Substantia nigra (tissue), 51 donors: ENCODE measurements at places on chromosomes 11 and 22.

- DNase-seq = no peak
These were observed 28.3 kb upstream of the SOX10 start for GRCh38 chr22:38012604-38013072.

GRCh38 chr11:14657841-14658240, 14.2 kb downstream of the PDE3B start:
- no peak for DNase-seq

DNA sequence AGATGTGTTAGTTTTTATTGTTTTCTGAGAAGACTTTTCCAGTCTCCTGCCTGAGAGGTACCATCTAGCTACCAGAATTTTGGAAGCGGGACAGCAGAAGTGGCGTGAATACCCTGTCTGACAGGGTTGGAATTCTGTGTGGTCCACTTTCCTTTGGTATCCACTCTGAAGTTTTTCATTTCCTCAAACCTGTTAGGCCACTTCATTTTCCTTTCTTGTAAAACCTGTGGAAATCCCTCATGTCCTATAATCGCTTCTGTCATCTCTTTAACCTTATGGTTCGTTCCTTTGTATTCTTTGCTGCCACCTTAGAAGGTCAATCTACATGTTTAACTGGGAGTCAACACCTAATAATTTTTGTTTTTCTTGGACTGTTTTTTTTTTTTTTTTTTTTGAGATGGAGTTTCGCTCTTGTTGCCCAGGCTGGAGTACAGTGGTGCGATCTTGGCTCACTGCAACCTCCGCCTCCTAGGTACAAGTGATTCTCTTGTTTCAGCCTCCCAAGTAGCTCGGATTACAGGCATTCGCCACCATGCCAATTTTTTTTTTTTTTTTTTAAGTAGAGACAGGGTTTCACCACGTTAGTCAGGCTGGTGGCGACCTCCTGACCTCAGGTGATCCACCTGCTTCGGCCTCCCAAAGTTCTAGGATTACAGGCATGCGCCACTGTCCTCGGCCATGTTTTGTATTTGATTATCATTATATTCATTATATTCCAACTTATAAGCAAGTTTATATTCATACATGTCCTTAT, 7.1 kb downstream of the SFI1 start:
- DNase-seq = no peak

GRCh38 chr11:129881570-129882170, 13.7 kb downstream of the NFRKB start:
- no peak for DNase-seq

DNA sequence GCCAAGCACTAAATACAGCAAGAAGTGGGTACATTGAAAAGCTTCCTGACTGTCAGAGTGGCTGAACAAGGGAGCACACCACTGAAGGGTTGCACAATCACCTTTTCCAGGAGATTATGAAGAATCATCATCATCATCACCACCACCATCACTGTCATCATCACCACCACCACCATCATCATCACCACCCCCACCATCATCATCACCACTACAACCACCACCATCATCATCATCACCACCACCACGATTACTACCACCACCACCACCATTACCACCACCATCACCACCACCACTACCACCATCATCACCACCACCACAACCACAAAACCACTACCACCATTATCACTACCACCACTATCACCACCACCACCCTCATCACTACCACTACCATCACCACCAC, 147.9 kb upstream of the TBCEL start:
- no peak for DNase-seq

DNA sequence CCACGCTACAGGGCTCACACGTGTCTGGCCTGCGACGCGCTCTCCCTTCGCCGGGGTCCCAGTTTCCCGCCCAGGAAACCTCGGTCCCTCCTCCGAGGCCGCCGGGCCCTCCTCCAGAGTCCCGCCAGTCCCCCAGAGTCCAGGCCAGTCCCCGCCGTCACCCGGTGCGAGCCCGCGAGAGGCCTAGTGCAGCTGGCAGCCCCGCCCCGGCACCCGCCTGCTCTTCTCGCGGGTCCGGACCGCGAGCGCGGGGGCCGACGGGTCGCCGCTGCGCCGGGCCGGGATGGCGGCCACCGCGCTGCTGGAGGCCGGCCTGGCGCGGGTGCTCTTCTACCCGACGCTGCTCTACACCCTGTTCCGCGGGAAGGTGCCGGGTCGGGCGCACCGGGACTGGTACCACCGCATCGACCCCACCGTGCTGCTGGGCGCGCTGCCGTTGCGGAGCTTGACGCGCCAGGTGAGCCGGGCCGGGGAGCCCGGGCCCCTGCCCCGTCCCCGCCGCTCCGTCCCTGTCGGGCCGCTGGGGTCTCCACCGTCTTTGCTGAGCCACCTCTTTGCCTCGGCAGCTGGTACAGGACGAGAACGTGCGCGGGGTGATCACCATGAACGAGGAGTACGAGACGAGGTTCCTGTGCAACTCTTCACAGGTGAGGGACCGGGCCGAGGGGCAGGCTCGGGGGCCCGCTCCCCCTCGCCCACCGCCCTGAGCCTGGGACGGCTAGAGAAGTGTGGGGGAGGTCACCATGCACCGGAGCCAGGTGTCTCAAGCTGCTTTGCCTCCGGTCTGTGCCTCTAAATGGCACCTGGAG, at the start of gene PTPMT1:
Gene PTPMT1, plus strand, starts transcription at position 260 of the 809 bp plus-strand sequence. Its CDS starts 24 bp downstream, at position 284.
- DNase-seq = peak; percentile 19

DNA sequence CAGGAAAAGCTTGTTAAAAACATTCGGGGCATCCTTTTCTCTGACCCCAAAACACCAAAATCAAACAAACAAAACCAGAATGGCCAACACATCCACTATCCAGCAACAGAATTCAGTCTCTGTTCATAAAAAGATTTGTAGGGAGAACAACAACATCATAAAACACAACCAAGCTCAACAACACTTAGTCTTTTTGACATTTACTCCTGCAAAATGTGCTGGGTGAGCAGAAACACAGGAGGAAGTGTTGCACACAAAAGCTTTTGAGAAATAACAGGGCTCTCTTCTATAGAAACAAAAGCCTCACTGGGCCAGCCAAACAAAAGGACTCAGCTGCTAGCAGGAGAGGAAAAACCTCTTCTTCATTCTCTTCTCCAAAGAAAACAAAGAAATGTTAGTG, 736.0 kb upstream of the CCDC90B start:
- DNase-seq = no peak

GRCh38 chr11:111194860-111195568, 50.5 kb upstream of the POU2AF2 start:
- DNase-seq = no peak

GRCh38 chr22:39327995-39328754, 8.8 kb upstream of the RPL3 start:
- no peak for DNase-seq

DNA sequence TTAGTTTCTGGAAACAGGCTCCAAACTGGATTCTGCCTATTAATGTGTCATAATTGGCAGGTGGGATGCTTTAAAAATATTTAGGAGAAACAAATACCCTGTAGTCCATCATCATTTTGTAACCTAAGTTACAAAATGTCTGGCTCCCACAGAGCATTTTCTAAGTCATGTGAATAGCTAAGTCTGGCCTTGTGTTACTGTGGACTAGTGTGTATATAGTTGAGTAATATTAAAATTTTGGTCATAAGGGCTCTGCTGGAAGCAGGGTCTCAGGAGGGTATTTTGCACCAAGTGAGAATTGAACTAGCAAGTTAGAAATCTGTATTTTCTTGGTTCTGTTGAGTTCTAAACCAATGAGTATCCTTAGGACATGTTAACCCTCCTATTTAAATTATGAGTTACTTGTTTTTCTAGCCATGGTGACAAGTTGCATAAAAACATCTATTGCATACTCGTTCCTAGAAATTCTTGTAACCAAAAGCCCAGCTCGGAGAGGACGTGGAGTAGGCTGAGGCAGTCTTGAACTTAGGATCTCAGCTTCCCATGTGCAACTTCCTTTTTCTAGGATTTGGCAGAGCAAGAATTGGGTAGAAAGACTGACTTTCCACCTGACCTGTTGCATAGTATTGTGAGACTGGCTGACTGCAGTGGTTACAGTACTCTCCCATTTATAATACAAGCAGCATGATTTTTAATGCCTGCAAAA, 5.4 kb downstream of the PTPMT1 start:
- DNase-seq = no peak

DNA sequence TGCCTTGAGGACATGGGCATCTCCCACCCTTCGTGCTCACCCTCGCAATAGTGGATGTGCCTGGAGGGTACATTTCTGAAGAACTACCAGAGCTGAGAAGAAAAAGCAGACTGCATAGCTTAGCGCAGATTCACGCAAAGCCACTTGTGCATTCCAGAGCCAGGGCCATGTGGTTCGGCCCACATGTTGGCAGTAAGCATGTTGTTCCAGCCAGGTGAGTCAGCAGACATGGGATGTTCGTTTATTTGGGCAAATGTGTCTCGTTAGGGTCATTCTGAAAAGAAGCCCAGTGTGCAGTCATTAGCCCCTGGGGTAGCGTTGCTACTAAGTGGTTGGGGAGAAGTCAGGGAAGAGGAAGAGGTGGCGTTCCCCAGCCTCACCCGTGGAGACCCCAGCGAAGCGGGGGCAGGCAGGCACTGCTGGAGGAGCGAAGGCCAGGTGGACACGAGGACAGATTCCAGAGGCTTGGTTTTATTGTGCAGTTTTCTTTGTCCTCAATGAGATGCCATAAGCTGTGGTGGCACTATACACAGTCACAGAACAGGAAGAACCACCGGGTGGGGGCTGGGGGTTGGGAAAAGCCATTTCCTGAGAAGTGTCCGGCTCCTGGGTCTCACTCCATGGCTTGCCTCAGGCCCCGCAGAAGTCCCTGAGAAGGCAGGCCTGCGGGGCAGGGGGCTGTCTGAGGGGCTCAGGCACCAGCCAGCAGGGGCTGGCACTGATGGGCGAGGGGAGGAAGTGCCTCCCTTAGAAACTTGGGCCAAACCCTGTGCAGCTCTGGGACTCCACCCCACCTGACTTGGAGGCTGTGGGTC, 5.0 kb downstream of the THY1 start:
- no peak for DNase-seq

- peak; percentile 77 for DNase-seq
These were observed 19.6 kb downstream of the CKAP5 start for GRCh38 chr11:46826310-46827044.

DNA sequence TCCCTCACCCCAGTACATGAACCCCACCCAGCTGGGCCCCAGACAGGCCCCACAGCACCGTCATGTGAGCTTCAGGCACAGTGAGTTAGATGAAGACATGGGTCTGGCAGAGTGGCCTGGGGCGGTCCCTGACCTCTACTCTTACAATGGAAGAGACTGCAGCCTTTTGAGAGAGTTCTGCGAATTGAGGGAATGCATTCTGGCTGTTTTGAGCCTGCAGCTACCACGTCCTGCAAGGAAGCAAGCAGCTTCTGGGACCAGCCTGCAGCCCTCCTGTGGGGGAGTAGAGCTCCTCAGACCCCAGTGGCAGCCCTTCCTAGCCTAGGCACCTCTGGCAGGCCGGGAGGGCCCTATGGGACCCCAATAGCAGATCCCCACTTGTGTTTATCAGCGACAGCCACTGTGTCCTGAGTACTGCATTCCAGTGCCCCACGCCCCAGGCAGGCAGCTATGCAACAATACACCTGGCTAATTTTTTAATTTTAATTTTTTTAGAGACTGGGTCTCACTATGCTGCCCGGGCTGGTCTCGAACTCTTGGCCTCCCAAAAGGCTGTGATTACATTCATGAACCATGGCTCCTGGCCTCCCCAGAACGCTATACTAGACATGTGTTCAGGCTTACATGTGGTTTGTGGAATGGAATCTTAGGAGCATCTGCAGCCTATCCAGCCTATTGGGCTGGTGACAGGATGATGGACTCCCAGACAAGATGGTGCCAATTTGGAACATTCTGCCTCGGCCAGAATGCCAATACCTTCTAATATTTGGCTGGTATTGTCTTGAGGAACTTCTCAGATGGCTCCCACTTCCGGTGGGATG, 717 bp upstream of the SLC7A4 start:
- no peak for DNase-seq

DNA sequence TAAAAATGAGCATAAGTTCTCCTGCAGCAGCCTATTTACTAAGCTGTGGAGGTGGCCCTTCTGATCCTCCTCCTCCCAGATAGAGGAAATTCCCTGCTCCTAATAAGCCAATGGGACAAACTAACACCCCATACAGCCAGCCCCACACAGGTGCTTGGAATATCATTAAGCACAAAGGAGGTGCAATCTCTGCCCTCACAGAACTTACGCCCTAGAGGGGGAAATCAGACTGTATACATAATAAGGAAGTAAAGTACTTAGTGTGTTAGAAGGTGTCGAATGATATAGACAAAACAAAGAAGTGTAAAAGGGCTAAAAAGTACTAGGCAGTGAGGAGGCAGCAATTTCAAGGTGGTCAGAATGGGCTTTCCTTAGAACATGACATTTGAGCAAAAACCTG, 5.8 kb downstream of the MS4A12 start:
- DNase-seq = no peak

- no peak for DNase-seq
These were observed 1.1 kb upstream of the IGSF9B start for GRCh38 chr11:133957900-133958299.

DNA sequence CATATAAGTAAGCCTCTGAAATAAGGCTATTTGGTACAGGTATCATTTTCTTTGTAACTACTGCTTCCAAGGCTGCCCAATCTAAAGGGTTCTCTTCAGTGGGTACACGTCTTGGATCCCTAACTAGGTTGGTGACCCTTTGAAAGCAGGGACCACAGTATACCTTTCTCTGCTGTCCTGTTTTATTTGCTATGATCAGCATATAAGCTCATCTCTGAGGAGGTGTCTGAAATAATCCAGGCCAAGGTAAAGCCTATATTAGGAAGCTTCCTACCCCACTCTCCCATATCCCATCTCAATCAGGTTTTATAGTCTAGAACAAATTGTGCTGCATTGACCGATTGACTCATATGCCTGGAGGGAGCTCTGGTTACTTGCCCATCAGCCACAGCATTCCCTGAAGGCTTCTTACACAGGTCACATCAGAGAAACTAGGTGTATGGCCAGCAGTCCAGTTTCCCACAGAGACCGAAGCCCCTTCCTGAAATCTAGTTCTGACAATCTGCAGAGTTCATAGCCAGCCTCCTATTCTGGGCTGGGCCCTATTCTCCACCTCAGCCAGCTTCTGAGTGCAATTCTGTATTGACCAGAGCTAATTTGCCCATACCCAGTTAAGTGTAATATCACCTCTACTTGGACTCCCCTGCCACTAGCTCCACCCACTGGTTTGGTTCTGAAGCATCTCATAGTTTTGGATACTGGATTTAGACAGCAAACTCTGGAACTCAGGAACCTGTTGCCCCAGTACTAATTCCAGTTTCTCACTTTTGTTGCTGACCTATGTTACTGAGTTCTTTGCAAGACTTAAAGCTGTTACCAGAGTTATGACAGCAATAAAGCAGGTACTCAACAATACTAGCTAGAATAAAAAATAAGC, 62.1 kb upstream of the ARHGAP20 start:
- DNase-seq = no peak
